ENCODE measurements at places on chromosomes 1 and 21.
A peak's percentile ranks its signal among the peaks of the same experiment; 100 is the strongest.

- H3K36me3 ChIP-seq = peaks cover 16% of the 10 kb centered on the region
- DNase-seq = no peak
- H3K4me3 ChIP-seq = no peak overlapping the region
- H3K27me3 ChIP-seq = no peaks in the 10 kb centered on the region
- H3K27ac ChIP-seq = no peak overlapping the region
Measured at GRCh38 chr1:181718034-181718433, 234.7 kb downstream of the CACNA1E start.

GRCh38 chr1:95941121-95941798 lies 707.2 kb downstream of the RWDD3 start:
- no peaks in the 10 kb centered on the region for H3K36me3 ChIP-seq
- no peaks in the 10 kb centered on the region for H3K4me1 ChIP-seq
- H3K27ac ChIP-seq = no peak overlapping the region
- no peak for DNase-seq

DNA sequence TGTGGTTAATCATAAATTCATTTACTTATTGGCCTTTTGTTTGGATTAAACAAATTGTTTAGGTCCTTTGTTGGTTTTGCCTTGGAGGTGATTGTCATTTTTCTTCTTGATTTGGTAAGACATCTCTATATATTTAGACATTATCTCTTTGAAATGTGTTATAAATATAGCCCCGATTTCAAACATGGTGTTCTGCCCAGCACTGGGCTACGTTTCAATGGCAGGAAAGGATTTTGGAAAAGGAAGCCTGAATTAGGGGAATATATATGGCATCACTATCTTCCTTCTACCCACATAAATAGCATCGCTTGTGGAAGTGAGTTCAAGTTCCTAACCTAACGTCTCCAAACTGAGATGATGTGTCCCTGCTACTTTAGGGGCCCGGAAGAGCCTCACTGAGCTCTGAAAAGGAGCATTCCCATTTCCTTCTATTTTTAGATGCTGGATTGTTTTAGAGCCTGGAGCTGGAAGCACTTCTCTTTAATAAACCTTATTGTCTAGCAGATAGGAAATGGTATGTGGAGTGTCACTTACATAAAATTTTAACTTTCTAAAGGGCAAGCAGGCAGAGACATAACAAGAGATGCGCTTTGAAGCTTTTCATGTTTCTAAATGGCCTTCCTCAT lies 39.4 kb downstream of the PGBD5 start:
- DNase-seq = no peak
- H3K4me1 ChIP-seq = peaks cover 4% of the 10 kb centered on the region
- no peak overlapping the region for H3K27ac ChIP-seq

DNA sequence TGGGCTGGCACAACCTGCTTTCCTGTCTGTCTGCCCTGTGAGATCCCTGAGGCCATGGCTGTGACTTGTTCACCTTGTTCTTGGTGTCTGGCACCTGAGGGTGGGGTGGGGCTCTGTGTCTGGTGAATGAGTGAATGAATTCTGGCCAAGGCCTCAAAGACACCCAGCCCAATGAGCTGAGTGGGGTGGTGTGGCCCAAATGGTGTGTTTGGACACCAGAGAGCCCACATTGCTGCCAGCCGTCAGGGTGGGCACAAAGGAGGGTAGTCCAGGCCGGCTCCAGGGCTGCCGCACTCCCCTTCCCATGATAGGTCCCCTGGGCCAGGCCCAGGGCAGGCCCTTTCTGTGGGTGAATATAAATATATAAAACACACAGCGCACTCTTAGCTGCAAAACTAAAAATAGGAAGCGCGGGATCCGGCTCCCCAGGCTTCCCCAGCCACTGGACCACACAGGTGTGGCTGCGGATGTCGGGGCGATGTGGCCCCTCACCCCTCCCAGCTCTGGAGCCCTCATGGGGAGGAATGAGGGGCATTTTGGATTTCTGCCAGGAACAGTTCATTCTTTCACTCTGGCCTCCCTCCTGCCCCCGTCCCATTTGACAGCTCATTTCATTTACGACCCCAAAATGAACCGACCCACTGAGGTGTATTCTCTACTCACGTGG lies 33.3 kb downstream of the RUNX3 start:
- peaks cover 11% of the 10 kb centered on the region for H3K27me3 ChIP-seq
- H3K36me3 ChIP-seq = no peaks in the 10 kb centered on the region
- H3K27ac ChIP-seq = no peak overlapping the region
- H3K4me3 ChIP-seq = no peak overlapping the region

DNA sequence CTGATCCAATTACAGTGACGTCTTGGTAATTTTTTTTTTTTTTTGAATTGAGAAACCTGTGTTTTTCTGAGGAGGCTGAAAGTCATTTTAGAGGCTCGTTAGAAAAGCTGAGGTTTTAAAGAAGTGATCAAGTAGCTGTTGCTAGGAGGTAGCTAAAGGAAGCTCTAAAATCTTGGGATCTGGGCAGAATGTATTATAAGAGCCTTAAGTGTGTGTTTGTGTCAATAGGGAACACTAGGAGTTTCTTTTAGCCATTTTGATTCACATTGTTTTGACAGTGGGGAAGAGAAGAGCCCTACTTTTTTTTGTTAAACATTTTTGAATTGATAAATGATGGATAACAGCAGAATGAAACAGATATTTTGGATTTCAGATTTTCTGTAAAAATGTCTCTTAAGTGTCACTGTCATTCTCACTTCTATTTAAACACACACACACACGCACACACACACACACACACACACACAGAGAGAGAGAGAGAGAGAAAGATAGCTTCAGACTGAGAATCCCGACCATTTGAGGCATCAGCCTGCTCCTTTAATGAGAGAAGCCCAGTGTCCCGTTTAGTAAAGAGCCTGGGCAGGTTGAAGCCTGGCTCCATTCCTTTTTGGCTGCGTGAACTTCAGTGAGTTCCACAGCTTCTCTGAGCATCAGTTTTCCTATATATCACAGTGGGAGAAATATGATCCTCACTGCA lies 79.1 kb upstream of the GPR88 start:
- peak overlapping the region; percentile 82 for H3K27ac ChIP-seq
- H3K27me3 ChIP-seq = no peaks in the 10 kb centered on the region
- peak; percentile 22 for DNase-seq
- peaks cover 3% of the 10 kb centered on the region for H3K4me1 ChIP-seq
- no peaks in the 10 kb centered on the region for H3K36me3 ChIP-seq

- no peaks in the 10 kb centered on the region for H3K36me3 ChIP-seq
- no peak overlapping the region for H3K4me3 ChIP-seq
- H3K4me1 ChIP-seq = no peaks in the 10 kb centered on the region
- no peak overlapping the region for H3K27ac ChIP-seq
- H3K27me3 ChIP-seq = peaks cover 9% of the 10 kb centered on the region
- no peak for DNase-seq
Measured at GRCh38 chr1:209884665-209885117, 53.3 kb upstream of the SYT14 start.

GRCh38 chr1:213163278-213163711 lies 112.3 kb downstream of the RPS6KC1 start:
- no peaks in the 10 kb centered on the region for H3K27me3 ChIP-seq
- no peak overlapping the region for H3K27ac ChIP-seq
- no peaks in the 10 kb centered on the region for H3K36me3 ChIP-seq
- no peak for DNase-seq
- no peak overlapping the region for H3K4me3 ChIP-seq

GRCh38 chr1:230806552-230806951 lies 59.4 kb downstream of the CAPN9 start:
- no peaks in the 10 kb centered on the region for H3K36me3 ChIP-seq
- H3K27ac ChIP-seq = peak overlapping the region; percentile 97
- DNase-seq = no peak
- no peak overlapping the region for H3K4me3 ChIP-seq

DNA sequence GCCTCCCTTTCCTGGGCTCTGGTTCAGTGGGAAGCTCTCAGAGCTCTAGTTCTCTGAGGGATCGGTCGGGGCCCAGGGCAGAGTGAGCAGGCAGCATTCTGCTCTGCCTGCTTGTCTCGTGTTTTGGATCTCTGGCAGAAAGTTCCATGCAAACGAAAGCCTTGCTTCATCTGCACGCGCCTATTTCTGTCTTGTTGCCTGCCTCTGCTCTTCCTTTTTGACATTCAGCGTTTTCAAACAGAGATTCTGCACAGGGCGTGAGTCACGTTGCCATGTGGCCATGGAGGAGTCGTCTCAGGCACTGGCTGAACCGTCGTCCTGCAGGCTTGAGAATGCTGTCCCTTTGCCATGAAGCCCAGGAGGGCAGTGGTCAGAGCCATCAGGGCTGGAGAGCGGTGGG lies 20.3 kb downstream of the AJAP1 start:
- H3K4me1 ChIP-seq = peaks cover 17% of the 10 kb centered on the region
- no peak overlapping the region for H3K4me3 ChIP-seq
- H3K27me3 ChIP-seq = no peaks in the 10 kb centered on the region
- no peak overlapping the region for H3K27ac ChIP-seq
- H3K36me3 ChIP-seq = peaks cover 12% of the 10 kb centered on the region
- no peak for DNase-seq

GRCh38 chr1:32494711-32495337 lies 30.0 kb downstream of the ZBTB8B start:
- H3K27ac ChIP-seq = no peak overlapping the region
- H3K4me3 ChIP-seq = no peak overlapping the region
- DNase-seq = no peak
- no peaks in the 10 kb centered on the region for H3K4me1 ChIP-seq
- H3K36me3 ChIP-seq = peaks cover 6% of the 10 kb centered on the region

DNA sequence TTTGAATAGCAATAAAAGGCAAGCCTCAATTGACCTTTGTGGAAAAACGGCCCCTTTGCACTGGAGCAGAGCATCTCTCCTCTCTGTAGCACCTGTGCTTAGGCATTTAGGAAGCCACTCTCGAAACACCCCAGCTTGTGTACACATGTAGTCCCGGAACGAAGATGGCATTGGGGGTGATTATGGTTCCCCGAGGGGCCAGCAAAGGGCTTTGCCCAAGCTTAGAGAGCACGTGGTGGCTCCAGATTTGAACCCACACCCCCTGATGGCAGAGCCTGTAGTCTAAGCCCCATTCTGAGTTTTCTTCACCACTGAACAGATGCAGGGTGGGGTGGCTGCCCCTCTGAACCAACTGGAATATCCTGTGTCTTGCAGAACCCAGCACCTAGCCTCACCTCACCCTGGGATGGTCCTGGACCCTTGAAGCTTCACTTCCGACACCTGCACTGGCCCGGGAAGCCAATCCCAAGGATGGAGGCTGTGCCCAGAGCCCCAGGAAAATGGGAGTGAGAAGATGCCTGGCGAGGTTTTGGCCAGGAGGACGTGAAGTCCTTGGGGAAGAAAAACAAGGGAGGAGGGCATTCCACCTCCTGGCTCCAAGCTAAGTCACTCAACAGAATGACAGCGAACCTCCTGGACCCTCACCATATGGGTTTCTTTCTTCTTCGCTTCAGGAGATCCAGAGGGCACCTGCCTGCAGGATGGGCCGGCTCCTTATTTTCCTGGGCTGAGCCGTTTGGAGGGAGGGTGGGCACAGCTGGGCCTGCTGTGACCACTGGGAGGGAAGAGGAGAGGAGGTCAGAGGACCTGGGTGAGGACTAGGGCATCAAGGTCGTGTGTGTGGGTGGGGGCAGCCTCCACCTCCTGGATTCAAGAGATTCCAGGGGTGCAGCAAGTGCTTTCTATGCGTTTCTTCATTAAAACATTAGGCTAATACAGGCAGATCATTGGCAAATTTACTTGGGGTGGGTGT lies 37.7 kb downstream of the IGFN1 start:
- H3K4me1 ChIP-seq = no peaks in the 10 kb centered on the region
- H3K27me3 ChIP-seq = no peaks in the 10 kb centered on the region
- no peak overlapping the region for H3K4me3 ChIP-seq
- DNase-seq = no peak

DNA sequence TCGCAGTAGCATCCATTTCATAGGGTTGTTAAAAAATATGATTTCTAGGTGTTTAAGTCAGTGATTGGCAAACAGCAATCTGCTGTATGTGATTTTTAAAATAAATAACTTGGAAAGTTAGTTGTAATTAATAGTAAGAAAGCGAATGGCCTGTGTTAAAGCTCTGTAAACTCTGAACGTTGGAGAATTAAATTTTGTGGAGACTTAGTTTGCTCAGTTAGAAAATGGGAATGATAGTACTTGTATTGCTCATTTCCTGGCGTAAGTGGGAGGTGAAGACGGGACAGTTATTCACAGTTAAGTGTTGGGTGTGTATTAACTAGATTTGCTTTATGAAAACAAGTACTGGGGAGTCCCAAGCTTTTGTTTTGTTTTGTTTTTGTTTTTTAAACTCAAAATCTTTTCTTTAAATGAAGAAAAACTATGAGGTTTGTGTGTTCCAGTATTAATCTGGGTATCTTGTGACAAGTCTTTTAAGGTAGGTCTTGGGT lies 995 bp downstream of the CACYBP start:
- H3K27me3 ChIP-seq = no peaks in the 10 kb centered on the region
- H3K36me3 ChIP-seq = no peaks in the 10 kb centered on the region
- peak overlapping the region; percentile 100 for H3K27ac ChIP-seq
- peaks cover 8% of the 10 kb centered on the region for H3K4me1 ChIP-seq
- peak overlapping the region; percentile 87 for H3K4me3 ChIP-seq
- DNase-seq = no peak

DNA sequence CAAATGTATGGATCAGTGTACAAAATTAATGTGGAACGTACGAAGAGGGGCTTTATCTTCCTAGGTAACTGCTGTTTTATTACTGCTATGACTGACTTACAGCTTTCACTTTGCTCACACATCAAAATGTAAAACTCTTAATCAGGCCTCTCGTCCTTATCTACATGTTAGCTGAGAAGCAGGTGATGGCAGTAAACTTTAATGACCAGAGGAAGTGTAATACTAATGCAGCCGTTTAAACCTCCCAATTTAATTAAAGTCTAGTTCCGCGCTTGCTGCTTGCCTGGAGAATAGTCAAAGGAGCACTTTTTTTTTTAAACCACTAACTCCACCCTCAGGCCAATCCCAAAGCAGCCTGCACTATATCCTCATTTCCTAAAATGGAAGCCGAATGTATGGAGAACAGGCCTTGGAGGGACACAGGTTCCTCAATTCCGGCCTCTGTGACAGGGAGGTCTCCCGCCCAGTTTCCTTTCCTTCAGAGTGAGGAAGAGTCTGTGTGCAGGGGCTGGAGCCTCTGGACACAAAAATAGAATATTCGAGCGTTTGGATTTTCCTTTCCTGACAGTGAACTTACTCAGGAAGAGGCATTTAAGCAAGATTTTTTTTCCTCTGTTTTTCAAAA lies 36.7 kb upstream of the RASAL2 start:
- DNase-seq = peak; percentile 82
- no peaks in the 10 kb centered on the region for H3K36me3 ChIP-seq
- H3K27me3 ChIP-seq = no peaks in the 10 kb centered on the region

GRCh38 chr1:53107570-53108322 lies 34.7 kb downstream of the SLC1A7 start:
- H3K36me3 ChIP-seq = no peaks in the 10 kb centered on the region
- no peaks in the 10 kb centered on the region for H3K27me3 ChIP-seq
- H3K4me1 ChIP-seq = peaks cover 11% of the 10 kb centered on the region
- H3K27ac ChIP-seq = no peak overlapping the region

Data from spinal cord (tissue), 10 donors.